Nephron progenitor cell (in vitro differentiated cells): ENCODE measurements at places on chromosomes 2 and 18.

- no peaks in the 10 kb centered on the region for H3K36me3 ChIP-seq
- no peaks in the 10 kb centered on the region for H3K4me1 ChIP-seq
- no peak overlapping the region for H3K4me3 ChIP-seq
- H3K27me3 ChIP-seq: no peaks in the 10 kb centered on the region
- no peak overlapping the region for H3K27ac ChIP-seq
Measured at GRCh38 chr2:195590199-195590860, 66.7 kb upstream of the SLC39A10 start.

DNA sequence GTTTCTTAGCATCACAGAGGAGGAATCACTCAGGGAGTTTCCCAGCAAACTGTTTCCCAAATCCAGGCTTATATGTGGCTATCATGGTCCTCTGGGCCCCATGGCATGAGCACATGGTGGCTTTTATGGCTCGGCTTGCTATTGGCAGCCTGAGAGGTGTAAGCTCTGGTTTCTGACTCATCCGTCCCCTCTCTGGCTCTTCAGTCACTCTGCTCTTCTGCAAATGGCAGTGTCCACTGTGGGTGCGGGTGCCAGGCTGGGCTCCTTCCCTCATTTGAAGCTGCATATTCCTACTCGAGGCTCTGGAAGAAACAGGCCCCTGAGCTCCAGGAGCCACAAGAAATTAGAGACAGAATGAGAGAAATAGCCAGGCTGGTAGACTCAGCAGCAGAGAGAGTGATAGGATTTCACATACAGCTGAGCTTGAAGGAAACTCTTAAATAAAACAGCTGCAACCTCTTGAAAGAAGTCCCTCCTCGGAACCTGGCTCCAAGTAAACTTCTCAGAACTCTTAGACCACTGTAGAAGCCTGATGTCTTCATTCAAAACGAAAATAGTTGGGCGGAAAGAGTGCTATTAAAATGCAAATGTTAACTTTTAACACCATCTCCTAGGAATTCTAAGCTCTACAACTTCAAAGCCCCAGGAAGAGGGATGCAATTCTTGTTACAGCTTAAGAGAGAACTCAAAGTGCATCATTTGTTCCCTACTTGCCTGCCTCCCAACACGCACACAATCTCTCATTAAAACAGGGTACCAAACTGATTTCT is 212.6 kb upstream of the SP5 start:
- no peaks in the 10 kb centered on the region for H3K27me3 ChIP-seq
- H3K27ac ChIP-seq: peak overlapping the region; percentile 56
- no peak for DNase-seq
- no peaks in the 10 kb centered on the region for H3K36me3 ChIP-seq

GRCh38 chr2:8337321-8337720 is 344.5 kb upstream of the ID2 start:
- H3K4me3 ChIP-seq: no peak overlapping the region
- no peak overlapping the region for H3K27ac ChIP-seq
- H3K4me1 ChIP-seq: peaks cover 13% of the 10 kb centered on the region
- H3K27me3 ChIP-seq: peaks cover 7% of the 10 kb centered on the region

DNA sequence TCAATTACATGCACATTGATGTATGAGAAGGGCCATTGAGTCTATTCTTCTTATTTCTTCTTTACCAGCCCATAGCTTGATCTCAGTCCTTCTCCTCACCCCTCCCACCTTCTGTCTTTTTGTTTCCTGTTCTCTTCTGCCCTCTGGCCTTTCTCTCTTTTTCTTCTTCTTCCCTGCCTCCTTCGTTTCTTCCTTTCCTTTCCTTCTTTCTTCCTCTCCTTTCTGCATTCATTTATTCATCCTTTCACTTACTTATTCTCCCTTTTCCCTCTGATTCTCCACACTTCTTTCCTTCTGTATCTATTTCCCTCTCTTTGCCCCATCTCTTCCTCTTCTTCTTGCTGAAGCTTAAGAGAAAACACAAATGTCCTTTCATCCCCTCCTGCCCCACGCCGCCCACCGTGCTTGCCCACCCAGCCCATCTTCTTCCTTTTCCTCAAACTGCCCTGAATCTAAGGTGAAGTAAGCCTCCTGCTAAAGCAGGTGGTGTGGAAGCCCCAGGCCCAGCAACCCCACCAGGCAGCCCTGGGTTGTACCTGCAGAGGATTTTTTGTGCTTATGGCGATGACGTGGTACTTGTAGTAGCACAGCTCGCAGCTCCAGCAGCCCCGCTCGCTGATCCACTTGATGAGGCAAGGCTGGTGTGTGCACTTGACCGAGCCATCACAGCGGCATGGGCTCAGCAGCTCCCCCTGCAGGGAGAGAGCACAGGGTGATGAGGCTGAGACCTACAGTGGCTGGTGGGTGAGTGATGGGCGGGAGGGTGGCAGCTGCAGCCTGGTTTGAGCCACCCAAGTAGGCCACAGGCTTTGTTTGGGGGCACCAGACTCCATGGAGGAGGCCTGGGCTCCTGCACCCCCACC is 89.0 kb downstream of the MARCHF4 start:
- H3K4me1 ChIP-seq: peaks cover 69% of the 10 kb centered on the region
- no peak overlapping the region for H3K27ac ChIP-seq
- H3K27me3 ChIP-seq: peaks cover 12% of the 10 kb centered on the region
- H3K36me3 ChIP-seq: no peaks in the 10 kb centered on the region
- H3K4me3 ChIP-seq: no peak overlapping the region
- DNase-seq: peak; percentile 65

DNA sequence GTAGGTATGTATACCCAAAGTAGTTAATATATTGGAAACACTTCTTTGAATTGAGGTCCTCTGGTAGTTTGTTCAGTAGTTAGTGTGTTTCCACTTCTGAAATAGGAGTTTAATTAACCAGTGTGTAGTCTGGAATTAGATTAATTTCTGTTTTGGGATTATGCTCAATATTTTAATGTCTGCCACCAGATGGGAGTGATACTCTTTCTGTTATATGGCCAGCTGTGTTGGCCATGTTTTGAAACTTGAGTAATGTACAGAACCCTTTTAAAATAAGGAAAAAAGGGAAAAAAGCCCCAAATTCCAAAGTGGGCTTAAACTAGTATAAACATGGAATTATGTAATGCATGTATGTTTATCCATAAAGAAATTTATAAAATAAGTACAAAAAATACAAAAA is 147.7 kb downstream of the CTNNA2 start:
- H3K4me1 ChIP-seq: peaks cover 30% of the 10 kb centered on the region
- DNase-seq: no peak
- peaks cover 5% of the 10 kb centered on the region for H3K36me3 ChIP-seq
- no peak overlapping the region for H3K27ac ChIP-seq
- peaks cover 1% of the 10 kb centered on the region for H3K27me3 ChIP-seq

DNA sequence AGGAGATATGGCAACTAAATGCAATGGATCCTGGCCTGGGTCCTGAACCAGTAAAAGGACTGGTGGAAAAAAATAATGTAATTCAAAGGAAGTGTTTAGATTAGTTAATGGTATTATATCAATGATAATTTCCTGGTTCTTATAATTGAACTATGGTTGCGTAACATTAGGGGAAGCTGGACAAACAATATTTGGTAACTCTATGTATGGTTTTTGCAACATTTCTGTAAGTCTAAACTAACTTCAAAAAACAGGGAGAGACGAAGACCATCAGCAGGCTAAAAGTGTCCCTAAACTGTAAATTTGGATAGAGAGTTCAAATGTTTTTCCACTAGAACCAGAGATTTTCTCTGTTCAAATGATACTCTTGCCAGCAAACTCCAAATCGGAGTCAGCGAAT is 36.9 kb downstream of the KLF7 start:
- no peak overlapping the region for H3K4me3 ChIP-seq
- no peaks in the 10 kb centered on the region for H3K27me3 ChIP-seq
- peaks cover 79% of the 10 kb centered on the region for H3K36me3 ChIP-seq
- DNase-seq: no peak

- DNase-seq: no peak
- H3K27ac ChIP-seq: no peak overlapping the region
- peaks cover 87% of the 10 kb centered on the region for H3K27me3 ChIP-seq
- peaks cover 34% of the 10 kb centered on the region for H3K4me1 ChIP-seq
- H3K4me3 ChIP-seq: peak overlapping the region; percentile 79
Measured at GRCh38 chr18:57801325-57801724, 1.8 kb downstream of the ATP8B1 start.

DNA sequence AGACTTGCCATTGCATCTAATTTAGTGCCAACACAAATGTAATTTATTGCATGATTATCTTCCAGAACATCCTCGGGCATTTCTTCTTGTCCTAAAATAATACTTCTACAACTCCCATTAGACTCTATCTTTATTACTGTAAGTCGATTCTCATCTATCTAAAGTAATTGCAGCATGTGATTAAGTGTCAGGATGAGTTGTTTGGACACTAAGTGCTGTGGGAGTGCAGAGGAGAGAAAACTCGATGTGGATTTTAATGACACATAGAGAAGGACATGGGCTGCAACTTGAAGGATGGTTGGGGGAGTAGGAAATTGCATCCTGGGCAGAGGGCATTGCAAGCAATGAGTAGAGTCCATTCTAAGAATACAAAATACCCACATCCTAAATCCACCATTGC is 33.5 kb downstream of the STAT4 start:
- H3K4me3 ChIP-seq: no peak overlapping the region
- peaks cover 7% of the 10 kb centered on the region for H3K4me1 ChIP-seq
- H3K27me3 ChIP-seq: no peaks in the 10 kb centered on the region
- no peak for DNase-seq

GRCh38 chr2:70087702-70088597 is 673 bp downstream of the PCBP1 start:
- peak; percentile 51 for DNase-seq
- H3K27ac ChIP-seq: peak overlapping the region; percentile 100
- H3K27me3 ChIP-seq: peaks cover 4% of the 10 kb centered on the region
- H3K36me3 ChIP-seq: peaks cover 47% of the 10 kb centered on the region
- peaks cover 57% of the 10 kb centered on the region for H3K4me1 ChIP-seq

DNA sequence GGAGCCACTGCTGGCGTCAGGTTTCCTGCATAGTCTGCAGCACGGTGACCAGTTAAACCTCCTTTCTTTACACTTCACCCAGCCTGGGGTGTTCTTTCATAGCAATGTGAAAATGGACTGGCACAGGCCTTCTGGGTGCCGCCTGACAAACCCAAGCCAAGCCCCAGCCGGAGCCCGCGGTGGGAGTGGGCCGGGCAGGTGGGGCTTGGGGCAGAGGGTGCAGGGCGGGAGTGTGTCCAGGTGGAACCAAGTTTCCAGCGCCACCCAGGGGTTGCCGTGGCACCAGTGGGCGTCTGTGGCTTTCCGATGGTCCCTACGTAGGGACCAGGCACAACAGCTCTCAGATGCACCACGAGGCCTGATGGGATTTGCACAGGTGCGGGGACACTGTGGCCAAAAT is 75.8 kb downstream of the RTP5 start:
- no peak overlapping the region for H3K4me3 ChIP-seq
- H3K36me3 ChIP-seq: no peaks in the 10 kb centered on the region
- H3K4me1 ChIP-seq: peaks cover 14% of the 10 kb centered on the region
- peaks cover 27% of the 10 kb centered on the region for H3K27me3 ChIP-seq

DNA sequence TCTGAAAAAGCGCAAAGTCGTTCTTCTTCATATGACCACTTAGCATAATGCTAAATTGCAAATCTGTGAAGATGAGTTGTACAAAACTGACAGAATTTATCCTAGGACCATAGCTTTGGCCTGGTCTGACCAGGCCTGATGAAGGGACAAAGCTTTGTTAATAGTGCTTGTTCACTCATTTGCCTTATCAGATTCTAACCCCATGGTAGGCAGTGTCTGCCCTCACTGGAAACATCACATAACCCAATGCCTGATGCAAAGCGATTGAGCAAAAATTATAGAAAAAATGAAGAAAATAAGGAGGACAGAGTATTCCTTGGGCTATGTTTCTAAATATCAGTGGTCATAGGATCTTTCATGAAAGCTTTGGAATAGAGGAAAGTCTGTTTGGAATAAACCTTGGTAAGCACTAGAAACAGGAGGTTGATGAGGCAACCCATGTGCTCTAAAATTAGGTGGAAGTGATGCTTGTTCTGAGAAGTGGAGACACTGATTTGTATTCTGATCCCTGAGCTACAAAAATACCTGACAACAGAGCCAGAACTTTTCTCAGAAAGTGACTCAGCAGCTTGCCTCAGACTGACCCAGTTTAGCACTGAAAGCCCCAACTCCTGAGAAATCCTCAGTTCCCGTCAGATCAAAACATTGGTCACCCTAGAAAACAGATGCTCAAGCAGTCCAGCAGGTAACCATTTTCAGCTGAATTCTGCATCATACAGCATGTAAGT is 131.4 kb upstream of the MAPRE2 start:
- H3K4me1 ChIP-seq: peaks cover 13% of the 10 kb centered on the region
- H3K36me3 ChIP-seq: no peaks in the 10 kb centered on the region

DNA sequence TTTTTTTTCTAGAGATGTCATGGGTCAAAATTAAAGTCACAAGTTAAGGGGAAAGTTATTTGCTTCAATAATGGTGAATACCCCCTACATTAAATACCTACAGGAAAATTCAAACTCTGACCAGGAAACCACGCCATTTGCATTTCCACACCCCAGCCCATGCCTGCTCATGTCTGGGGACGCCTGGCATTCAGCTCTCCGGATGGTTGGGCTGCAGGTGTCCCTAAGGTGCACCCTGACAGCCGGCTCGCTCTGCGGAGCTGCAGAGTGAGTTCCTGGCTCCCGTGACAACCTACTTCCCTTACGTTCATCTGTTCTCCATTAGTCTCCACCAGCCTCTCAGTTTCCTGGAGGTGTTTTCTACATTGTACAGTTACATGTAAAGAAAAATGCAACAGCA is 122.7 kb upstream of the RIOK3 start:
- peaks cover 3% of the 10 kb centered on the region for H3K27me3 ChIP-seq
- peaks cover 55% of the 10 kb centered on the region for H3K36me3 ChIP-seq
- no peak overlapping the region for H3K4me3 ChIP-seq

GRCh38 chr2:173860566-173860965 is 104.6 kb downstream of the SP3 start:
- no peak overlapping the region for H3K4me3 ChIP-seq
- H3K27me3 ChIP-seq: peaks cover 24% of the 10 kb centered on the region
- DNase-seq: no peak
- H3K36me3 ChIP-seq: no peaks in the 10 kb centered on the region
- peaks cover 11% of the 10 kb centered on the region for H3K4me1 ChIP-seq

DNA sequence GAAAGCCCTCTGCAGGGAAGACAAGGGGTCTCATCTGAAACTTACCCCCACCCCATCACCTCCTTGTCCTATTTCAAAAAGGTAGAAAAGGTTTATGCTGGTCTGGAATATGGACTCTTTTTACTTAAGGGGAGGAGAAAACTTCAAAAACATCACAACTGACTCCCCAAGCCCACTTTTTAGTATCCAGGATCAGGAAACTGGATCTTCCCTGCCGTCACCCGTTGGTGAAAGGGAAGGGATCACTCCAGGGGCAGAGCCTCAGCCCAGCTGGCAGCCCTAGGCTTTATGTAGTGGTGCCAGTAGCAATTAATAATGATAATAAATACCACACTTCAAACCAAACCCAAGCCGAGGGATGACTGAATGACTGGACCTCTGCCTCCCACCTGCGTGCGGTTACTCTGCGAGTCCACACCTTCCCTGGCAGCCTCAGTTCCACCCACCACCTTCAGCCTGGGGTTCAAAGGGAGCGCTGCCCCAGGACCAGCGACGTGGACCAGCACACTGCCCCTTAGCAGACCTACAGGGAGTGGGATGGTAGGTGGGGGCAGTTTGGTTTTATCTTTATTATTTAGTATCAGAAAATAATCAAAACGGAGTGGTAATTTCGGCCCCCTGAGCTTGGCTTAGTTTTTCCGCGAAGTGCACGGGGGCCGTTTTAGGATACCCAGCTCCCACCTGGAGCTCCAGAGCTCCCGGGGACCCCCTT is 4.9 kb upstream of the GATA6 start:
- no peak overlapping the region for H3K27ac ChIP-seq
- H3K4me1 ChIP-seq: peaks cover 52% of the 10 kb centered on the region
- H3K27me3 ChIP-seq: peaks cover 86% of the 10 kb centered on the region
- peak overlapping the region; percentile 23 for H3K4me3 ChIP-seq
